ENCODE measurements at places on chromosomes 13 and 19.

DNA sequence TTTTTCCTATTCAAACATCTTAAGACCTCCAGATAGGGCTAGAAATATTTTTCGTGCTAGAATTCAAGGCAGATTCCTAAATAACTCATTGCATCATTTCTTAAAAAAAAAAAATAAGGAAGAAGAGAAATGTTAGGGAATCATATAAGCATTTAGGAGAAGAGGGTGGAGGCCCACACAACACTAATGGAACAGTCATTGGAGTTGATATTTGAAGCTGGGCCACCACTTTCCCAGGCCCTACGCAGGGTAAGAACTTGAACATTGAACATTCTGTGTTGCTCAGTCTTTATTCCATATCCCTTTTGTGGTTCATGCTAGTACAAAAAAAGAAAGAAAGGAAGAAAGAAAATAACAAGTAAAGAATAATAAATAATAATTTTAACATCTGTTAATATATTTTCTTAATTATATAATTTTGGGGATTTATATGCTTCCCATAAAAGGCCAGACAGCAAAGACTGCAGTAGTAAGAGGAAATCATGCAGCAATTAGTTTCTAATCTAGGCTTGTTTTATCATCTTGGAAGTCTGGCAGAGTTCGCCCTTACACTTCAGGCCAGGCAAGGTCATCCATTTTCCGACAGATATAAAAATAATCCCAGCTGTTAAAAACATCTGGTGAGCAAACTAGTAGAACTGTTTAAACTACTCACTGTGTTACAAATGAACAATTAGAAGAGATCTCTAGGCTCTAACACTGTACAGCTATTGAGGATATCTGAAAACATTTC is 127.7 kb downstream of the FRY start:
- no peak for DNase-seq

DNA sequence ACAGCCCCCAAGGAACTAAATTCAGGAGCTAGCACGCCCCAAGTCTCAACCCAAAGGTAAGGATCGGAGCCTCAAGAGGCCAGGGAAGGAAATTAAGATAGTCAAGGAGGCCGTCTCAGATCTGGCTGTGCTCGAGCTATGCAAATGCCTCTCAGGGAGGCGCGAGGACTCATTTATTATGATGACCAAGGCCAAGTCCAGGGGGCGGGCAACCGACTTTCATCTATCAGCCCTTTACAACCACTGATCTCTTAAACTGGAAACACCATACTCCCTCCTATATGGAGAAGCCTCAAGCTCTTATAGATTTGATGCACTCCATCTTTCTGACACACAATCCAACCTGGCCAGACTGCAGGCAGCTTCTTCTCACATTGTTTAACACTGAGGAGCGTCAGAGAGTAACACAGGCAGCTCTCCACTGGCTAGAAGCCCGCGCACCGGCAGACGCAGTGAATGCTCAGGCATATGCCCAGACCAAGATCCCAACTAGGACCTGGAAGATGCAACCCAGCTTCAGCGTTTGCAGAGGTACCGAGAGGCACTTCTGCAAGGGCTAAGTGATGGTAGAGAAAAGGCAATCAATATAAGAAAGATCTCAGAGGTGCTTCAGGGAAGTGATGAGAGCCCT is 9.6 kb upstream of the SLC15A1 start:
- no peak for DNase-seq

- DNase-seq = no peak
These were observed 575.6 kb downstream of the DIAPH3 start for GRCh38 chr13:59587971-59588716.

GRCh38 chr19:11540645-11541044 is 2.0 kb downstream of the CNN1 start:
- no peak for DNase-seq

DNA sequence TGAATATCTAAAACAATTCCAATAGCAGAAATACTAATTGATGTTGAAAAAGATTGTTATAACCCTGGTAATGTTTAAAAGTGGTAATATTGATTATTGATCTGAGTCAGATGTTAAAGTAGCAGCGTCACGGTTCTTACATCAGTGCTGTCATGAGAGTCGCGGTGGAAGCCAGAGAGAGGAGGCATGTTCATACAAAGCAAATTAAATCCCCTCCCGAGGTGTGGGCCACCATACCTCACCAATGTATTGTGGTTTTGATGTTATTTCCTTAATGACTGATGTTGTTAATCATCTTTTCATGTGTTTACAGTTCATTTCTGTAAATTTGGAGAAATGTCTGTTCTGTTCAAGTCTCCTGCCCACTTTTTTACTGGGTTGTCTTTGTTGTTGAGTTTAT is 11.2 kb downstream of the ZNF317 start:
- DNase-seq = no peak

Data from GM19239 (cell line).